ENCODE measurements at places on chromosomes 2 and 18.

- DNase-seq: no peak
Measured at GRCh38 chr2:127620866-127621265, 25.1 kb upstream of the GPR17 start.

- no peak for DNase-seq
Measured at GRCh38 chr2:191922736-191923651, 76.1 kb upstream of the CAVIN2 start.

- no peak for DNase-seq
Measured at GRCh38 chr18:44700652-44701051, 20.0 kb downstream of the SETBP1 start.

GRCh38 chr18:56559044-56559443 is 79.3 kb downstream of the TXNL1 start:
- DNase-seq: no peak

DNA sequence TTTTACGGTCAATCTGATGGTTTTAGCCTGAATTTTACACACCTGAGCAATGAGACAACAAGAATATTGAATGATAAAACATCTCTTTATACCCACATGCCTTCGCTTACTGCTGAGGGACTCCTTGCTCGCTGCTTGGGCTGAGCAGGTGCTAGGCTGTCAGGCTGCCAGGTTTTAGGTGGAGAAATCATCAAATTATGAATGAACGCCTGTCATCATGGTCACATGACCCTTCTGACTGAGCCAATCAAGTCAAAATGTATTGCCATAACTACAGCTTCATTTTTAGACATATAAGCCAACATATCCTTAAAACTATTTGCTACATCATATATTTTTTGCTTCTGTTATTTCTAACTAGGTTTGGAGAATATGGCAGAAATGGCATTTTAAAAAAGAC is 274.0 kb downstream of the LNPK start:
- no peak for DNase-seq

- no peak for DNase-seq
Measured at GRCh38 chr2:197868206-197868605, 63.8 kb downstream of the PLCL1 start.

- no peak for DNase-seq
Measured at GRCh38 chr18:45463451-45463850, 151.8 kb upstream of the SLC14A2 start.

DNA sequence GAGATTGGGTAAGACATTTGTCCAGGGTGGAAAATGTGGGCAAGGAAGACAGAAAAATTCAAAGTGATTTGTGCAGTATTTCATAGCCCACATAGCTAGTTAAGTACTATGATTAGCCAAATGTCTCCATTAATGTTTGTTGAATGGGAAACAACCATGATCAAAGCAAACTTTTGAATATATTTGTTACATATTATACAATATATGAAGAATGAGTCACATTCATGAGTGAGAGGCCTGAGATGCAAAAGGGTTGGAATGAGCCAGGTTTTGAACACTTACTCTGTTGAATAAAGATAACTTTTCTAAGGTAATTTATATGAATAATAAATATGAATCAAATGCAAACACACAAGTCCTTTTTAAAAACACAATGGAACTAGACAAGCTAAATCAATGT is 984.5 kb upstream of the CDH2 start:
- DNase-seq: no peak

- DNase-seq: no peak
Measured at GRCh38 chr18:44912740-44913478, 232.2 kb downstream of the SETBP1 start.

DNA sequence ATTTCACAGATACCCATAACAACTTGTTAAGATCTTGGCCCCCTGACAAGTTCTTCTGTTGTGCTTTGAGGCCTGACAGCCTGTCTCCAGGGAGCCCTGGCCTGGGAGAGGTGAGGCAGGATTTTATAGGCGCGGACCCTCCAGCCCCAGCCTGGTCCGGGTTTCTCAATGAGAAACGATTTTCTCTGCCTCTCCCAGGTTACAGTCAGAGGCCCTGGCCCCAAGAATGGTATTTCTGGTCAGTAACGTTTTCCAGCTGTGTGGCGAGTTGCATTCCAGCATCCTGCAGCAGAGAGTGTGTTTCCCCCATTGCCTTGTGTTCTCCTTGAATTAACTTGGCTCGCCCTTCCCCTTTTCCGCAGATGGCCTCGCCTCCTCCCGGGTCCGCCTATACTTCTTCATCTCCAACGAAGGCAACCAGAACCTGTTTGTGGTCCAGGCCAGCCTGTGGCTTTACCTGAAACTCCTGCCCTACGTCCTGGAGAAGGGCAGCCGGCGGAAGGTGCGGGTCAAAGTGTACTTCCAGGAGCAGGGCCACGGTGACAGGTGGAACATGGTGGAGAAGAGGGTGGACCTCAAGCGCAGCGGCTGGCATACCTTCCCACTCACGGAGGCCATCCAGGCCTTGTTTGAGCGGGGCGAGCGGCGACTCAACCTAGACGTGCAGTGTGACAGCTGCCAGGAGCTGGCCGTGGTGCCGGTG is 3.0 kb downstream of the INHBB start:
- DNase-seq: no peak

- DNase-seq: no peak
Measured at GRCh38 chr2:209368406-209368805, 55.4 kb upstream of the MAP2 start.

DNA sequence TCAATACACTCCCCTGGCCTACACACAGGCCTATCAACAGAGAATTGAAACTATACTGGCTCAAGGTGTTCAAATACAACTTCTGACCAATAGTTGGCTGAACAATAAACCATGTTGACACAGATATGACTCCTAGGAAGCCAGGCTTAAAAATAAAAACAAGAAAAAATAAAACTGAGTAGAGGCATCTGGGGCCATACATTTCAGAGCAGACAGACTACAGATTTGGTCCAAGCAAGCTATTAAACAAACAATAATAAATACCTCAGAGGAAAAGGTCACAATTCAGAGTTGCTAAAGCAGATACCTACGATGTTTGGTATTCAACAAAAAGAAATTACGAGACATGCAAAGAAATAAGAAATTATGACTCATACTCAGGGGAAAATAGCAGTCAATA is 132.8 kb upstream of the ACVR2A start:
- DNase-seq: no peak

DNA sequence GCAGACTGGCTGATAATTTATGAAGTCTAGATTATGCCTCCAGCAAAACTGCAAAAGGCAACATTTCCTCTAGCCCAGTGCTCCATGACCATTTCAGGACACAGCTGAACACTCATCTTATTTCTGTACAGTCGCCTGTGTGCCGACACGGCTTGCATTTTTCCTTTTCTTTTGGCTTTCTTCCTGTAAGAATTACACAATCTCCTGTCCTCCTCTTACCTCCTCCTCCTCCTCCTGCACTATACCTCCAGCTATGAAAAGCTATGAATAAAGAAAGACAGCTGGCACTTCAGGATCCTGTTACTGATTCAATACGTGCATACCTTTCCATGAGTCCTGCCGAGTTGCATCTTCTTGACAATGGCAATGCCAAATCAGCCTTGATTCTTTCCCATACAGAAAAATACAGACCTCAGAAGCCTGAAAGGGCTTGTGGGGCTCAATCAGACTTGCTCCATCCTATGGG is 32.2 kb upstream of the TRIB2 start:
- no peak for DNase-seq

DNA sequence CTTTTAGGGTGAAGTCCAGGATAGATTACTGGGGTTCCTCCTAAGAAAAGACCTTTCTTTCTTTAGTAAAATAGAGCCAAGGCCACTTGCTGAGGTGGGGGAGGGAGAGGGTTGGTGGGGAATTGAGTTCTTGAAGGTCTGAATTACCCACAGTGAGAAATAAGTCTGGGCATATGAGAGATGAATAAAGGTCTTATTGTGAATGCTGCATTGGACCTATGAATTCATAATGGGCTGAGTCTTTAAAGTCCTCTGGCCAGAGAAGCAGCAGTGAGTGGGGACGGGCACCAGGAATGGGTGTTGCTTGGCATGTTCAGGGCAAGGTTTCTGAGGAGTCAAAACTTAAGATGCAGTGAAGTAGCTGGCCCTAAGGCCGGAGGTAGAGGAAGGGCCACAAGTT is 10.5 kb downstream of the MAPRE3 start:
- no peak for DNase-seq

DNA sequence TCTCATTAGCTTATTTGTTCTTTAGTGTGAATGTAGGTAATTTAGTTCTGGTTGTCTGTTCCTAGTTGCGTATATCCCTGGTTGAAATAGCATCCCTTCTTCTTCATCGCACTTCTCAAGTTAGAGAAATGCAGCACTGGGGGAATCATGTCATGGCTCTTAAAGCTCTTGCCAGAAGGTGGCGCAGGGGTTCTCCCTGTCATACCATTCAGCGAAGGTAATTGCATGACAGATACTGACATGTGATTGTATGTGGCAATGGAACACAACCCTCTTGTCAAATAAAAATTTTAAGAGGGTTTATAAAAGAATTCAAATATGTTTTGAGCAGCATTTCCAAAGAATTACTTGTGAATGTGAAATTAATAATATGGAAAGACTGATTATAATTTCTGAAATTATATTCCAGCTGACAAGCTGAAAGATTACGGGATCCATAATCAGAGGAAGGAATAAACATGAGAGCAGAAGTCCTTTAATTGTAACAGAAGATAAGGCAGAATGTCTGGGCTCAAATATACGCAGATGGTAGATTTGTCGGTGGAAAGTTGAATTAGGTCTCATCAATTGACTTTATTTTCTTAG is 411.7 kb downstream of the DSEL start:
- DNase-seq: peak; percentile 32

- no peak for DNase-seq
Measured at GRCh38 chr18:53755914-53756609, 468.4 kb downstream of the MBD2 start.

DNA sequence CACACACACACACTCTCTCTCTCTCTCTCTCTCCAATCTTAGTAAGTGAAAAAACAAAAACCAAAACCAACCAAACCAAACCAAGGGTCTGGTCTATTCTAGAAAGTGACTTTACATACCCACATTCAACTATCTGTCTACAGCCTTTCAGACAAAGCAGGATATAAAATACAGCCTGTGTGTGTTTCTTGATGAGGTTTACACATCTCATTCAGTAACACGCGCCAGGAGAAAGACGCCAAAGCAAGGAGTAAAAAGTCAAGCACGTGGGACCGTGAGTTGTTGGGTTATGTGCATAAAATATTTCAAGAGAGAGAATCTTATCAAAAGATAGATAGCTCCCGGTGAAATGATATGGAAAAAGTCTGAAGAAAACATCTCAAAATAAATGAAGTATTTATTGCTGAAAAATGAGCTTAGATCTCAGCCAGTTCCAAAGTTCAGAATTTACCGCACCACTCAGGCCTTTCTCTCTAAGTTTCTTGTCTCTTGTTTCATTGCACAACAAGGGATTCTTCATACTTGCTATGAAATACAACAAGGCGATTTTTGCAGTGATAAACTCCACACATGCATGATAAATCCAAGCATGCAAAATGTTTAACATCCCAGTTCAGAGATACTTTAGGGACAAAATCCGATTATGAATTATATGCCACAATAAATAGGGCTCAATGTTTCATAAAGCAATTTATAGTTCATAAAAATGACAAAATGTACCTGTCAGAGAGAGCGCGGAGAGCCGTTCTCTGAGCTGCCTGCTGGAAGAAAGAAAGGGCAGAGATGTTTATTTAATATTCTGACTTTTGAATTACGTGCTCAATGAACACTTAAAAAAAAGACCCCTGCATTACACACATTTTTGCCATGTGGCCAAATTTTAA is 159.3 kb upstream of the REV1 start:
- no peak for DNase-seq

DNA sequence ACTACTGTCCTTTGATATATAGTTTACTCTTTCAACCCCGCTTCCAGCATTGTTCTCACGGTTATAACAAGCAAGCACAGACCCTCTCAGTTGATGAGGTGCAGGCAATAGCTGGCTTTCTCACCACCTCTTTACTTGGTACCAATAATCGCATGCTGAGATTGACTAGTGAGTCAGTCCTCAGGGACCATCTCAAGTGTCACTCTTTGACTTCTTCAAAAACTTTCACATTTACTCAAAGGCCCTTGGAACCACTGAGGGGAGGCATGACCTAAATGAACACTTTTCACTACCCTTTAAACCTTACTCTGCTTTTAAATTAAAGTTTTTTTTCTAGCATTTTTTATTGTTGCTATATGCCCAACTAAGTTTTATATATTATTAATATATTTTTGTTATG is 101.8 kb downstream of the DAW1 start:
- DNase-seq: no peak

DNA sequence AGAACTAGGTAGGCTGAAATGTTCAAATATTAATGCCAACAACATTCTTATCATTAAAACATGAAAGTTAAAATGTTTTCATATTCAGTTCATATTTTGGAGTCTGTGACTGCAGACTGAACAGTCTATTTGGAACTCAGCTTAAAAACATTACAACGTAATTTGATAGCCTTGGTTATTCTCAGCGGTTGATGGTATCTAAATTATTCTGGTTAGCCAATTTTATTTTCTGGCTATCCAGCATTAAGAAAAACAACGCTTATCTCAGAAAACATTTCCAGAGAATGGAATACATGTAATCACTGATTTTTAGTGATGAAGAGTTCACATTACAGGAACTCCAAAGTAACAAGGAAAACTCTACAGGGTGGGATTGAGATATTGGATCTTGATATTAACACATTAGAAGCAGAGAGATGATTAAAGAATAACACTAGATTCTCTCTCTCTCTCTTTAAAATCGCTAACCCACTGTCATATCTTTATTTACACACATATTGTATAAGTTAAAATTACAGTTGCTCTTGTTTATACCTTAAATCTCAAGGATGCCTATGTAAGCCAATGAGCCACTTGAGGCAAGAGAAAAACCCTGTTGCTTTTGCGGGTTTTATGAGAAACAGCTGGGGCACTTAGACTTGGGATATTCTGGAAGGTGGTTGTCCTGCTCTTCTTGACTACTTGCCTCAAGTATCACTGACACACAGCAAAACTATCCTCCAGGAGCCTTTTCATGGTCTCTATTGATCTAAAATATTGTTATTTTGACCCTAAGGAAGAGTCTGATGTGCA is 84.9 kb downstream of the ICOS start:
- no peak for DNase-seq

GRCh38 chr18:48955830-48956261 is 5.1 kb upstream of the SMAD7 start:
- DNase-seq: no peak

DNA sequence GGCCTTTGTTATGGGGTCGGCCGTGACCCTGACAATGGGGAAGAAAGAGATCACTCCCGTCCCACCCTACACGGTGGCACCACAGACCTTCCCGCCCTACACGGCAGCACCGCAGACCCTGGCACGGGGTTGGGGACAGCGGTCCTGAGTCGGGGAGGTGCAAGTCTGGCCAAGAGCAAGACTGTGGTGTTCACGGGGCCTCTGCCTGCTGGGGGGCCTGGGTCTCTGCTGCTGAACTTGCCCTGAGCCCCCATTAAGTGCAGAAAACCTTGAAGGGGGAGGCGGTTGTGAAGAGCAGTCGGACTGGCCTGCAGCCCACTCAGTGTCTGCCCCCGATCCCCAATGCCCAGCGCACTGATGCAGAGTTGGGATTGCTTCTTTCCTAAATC is 75.9 kb downstream of the SLC66A2 start:
- DNase-seq: no peak

Measured in stimulated activated CD4-positive, alpha-beta T cell treated with anti-CD3 and anti-CD28 coated beads, Interleukin-4, amount 100 ng/mL, for 48 hours (primary cell).